ENCODE measurements at places on chromosomes 4 and X. TPM values are rescaled to one million over a fixed set of nuclear protein-coding genes. Genes with fewer than 3 reads are reported as not detected.

The TXK gene
- 2.6 TPM for total RNA-seq

The CPZ gene
- total RNA-seq: 15.6 TPM

The MTTP gene
- not detected for total RNA-seq

The NOX1 gene
- total RNA-seq: not detected

The MBNL3 gene
- total RNA-seq: 15.9 TPM

The RTL3 gene
- total RNA-seq: 6.5 TPM

The MAGEA12 gene
- not detected for total RNA-seq

DNA sequence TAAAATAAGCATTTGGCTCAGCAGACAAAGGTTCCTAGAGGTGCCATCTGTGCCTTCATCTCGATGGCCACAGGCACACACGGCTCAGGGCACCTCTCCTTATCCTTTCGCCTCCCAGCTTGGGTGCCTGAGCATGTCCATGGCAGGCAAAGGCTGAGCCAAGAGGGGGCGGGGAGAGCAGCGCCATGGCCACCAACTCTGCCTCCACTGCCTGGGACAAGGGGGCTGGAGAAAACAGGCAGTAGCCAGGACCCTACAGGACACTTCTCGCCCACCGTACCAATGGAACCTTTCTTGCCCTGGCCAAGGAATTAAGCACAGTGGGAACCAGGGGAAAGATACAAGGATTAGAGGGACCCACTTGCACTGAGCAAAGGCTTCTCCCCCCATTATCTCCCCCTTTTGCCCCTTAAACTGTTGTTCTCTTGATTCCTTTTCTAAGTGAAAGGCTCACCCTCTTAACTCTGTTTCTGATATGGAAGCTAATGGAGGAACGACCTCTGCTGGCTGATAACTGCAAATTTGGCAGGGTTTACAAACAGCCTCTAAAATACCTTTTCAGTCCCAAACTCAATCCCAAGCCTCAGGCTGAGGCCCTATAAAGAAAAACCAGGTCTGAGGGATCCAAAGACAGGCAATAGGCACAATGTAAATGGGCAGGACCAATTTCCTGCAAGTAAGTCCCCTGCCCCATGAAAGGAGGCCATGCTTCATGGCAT lies 335.2 kb downstream of the ADAM29 start:
- no peak for DNase-seq

DNA sequence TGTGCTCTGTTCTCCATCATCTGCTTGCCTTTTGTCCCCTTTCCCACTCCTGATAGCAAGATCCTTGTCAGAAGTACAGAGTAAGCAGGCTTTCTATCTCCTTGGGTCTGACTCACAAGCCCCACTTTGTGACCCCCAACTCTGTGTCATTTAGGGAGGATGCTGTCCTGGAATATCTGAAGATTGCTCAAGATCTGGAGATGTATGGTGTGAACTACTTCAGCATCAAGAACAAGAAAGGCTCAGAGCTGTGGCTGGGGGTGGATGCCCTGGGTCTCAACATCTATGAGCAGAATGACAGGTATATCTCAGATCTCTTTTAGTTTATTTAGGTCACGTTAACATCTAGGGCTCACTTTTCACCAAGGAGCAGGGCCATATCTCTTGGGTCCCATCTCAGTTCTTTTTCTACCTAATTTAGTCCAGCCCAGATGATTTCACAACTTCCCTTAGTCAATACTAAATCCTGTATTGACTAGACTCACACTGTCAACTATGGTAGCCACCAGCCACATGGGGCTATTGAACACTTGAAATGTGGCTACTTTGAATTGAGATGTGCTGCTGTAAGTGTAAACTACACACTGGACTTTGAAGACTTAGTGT lies 64.3 kb downstream of the MSN start:
- no peak for DNase-seq

GRCh38 chr4:176953021-176953420 lies 160.3 kb upstream of the VEGFC start:
- no peak for DNase-seq

GRCh38 chr4:73527196-73527595 lies 45.7 kb downstream of the AFM start:
- DNase-seq: no peak

GRCh38 chrX:24081661-24082154 lies 27.0 kb downstream of the EIF2S3 start:
- no peak for DNase-seq

DNA sequence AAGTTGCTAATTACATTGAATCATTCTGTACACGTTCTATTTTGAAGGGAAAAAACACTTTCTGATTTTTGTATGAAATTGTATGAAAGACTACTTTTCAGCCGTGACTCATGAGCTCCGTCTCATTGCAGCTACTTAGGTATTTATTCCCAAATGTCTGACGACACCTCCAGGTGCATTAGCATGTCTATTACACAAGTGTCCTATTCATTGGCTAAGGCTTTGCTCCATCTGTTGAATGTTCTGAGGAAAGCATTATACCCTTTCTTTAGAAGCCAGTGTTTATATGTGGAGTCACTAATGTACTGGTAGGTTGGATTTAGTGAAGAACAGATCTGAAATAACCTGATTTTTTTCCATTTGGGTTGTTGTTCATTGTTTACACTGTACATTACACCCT lies 51.8 kb downstream of the MAP7D3 start:
- DNase-seq: no peak

- DNase-seq: peak; percentile 75
Observed at GRCh38 chr4:153115322-153116290, 88.6 kb upstream of the TRIM2 start.

DNA sequence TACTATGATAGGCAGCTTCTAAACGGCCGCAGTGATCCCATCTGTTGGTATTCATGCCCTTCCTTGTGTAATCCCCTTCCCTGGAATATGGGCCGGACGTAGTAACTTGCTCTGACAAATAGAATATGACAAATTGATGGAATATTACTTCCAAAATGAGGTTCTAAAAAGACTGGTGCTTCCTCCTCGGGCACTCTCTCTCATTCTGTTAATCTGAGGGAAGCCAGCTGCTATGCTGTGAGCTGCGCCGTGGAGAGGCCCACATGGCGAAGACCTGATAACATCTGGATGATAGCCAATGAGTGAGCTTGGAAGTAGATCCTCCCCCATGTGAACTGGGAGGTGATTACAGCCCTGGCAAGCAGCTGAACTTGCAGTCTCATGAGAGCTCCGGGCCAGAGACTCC lies 27.2 kb upstream of the SLC25A4 start:
- DNase-seq: no peak

GRCh38 chrX:63506320-63506719 lies 155.2 kb upstream of the SPIN4 start:
- no peak for DNase-seq
